Suppressor macrophage treated with lipopolysaccharide for 1 hour (primary cell): ENCODE measurements at places on chromosomes 6 and 20.

- DNase-seq = no peak
Observed at GRCh38 chr20:35479798-35480197, 24.4 kb downstream of the CEP250 start.

DNA sequence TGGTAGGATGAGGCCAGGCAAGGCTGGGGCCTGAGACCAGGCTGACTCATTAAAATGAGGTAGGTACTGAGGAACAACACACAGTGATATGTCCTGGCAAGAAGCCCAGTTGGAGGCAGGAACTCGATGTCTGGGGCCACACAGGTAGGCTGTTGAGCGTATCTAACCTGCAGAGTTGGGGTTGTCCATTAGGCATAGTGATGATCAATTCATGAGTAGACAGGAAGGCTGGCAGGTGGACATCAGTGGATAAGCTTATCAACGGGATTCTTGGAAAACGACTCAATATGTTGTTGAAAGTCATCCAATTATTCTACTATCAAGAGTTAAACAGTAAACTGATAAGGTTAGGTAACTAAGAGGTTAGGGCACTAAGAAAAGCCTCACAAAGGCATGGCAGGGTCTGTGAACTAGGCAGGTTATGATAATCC is 193.2 kb upstream of the COL21A1 start:
- no peak for DNase-seq

GRCh38 chr6:106417572-106418147 is 57.1 kb downstream of the CRYBG1 start:
- no peak for DNase-seq

DNA sequence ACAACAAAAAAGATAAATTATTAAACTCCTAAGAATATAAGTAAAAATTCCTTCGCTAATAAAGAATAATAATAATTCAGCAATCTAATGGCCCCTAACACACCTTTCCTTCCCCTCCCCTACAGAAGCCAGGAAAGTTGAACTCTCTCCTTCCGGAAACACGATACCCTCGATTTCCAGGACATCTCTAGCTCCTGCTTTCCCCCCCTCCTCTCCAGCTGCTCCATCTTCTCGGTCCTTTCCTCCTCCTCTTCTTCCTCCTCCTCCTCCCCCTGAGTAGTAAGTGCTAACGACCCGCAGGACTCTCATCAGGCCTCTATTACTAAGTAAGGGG is 603 bp downstream of the TASP1 start:
- no peak for DNase-seq

DNA sequence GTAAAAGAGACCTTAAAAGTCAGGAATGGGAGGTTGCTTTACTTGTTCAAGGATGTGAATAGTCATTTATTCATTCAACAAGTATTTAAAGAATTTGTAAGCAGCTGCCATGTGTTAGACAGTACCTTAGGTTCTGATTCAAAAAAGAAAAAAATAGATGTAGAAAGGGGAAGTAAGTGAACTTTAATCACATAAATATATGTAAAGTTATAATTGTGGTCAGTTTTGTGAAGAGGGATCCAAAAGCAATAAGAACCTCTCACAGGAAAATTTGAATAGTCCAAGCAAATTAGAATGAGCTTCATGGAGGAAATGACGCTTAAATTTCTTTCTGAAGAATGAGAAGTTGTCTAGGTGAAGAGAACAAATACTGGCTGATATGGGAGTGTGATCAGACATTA is 596.1 kb upstream of the CITED2 start:
- no peak for DNase-seq

- DNase-seq = no peak
Observed at GRCh38 chr6:17035257-17036064, 66.4 kb upstream of the STMND1 start.

DNA sequence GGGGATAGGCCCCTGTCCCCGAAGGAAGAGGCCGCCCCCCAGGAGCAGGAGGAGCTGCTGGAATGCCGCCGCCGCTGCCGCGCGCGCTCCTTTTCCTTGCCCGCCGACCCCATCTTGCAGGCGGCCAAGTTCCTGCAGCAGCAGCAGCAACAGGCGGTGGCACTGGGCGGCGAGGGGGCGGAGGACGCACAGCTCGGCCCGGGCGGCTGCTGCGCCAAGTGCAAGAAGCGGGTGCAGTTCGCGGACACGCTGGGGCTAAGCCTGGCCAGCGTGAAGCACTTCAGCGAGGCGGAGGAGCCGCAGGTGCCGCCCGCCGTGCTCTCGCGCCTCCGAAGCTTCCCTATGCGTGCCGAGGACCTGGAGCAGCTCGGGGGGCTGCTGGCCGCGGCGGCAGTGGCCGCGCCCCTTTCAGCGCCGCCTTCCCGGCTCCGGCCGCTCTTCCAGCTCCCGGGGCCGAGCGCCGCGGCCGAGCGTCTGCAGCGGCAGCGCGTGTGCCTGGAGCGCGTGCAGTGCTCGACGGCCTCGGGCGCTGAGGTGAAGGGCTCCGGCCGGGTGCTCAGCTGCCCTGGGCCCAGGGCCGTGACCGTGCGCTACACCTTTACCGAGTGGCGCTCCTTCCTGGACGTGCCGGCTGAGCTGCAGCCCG is 630 bp downstream of the PPP1R3G start:
- DNase-seq = peak; percentile 62

GRCh38 chr6:90072501-90072900 is 178.2 kb downstream of the GJA10 start:
- DNase-seq = no peak

- DNase-seq = no peak
Observed at GRCh38 chr6:150915880-150916265, 50.4 kb downstream of the MTHFD1L start.
